Pancreas (tissue), 10 donors: ENCODE measurements at places on chromosomes 1 and 21.

DNA sequence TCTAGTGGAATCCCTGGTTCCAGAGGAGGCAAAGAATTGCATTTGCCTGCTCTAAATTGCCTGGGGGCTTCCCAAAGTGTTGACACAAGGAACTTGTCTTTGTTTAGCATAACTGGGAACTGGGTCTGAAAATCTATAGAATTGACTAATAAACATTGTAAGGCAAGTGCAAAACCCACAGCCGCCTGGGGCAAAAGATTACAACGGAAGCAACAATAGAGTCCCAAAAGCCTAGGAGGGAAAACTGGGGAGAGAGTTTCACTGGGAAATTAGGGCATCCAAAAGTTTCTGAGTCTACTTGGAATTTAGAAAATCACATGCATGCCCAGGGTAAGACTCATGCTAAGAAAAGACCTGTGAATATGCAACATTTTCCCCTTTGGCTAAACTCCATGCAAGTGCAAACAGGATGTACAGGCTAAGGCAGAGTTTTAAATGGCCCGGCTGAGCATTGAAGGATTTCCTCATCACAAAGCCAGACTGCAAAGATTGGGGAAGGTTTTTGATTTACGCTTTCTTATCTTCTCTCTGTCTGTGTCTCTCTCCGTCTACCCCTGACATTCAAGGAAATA, 725.3 kb upstream of the NCAM2 start:
- H3K27me3 ChIP-seq, result no peaks in the 10 kb centered on the region
- no peaks in the 10 kb centered on the region for H3K4me1 ChIP-seq
- H3K27ac ChIP-seq, result no peak overlapping the region
- DNase-seq, result no peak
- no peak overlapping the region for H3K4me3 ChIP-seq

- no peak overlapping the region for H3K4me3 ChIP-seq
- H3K27ac ChIP-seq, result no peak overlapping the region
- H3K4me1 ChIP-seq, result peaks cover 7% of the 10 kb centered on the region
- no peaks in the 10 kb centered on the region for H3K27me3 ChIP-seq
- no peaks in the 10 kb centered on the region for H3K36me3 ChIP-seq
Observed at GRCh38 chr1:16019644-16020277, 1.9 kb upstream of the HSPB7 start.

DNA sequence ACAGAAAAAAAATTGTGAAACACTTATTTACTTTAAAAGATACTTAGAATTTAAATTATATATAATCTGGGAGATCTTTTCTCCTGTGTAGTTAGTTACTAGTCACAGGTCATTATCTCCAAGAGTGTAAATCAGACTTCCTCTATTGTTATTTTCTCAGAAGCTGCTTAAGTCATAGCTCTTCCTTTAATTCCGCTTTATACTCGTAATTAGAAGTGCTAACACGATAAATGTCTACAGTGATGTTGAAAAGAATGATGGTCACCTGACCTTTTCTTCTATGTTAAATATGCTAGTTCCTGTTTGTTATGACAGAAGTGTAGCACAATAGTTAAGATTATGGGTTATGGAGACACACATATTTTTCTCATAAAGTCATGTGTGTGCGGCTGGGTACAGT, 123.6 kb downstream of the TGFB2 start:
- no peak overlapping the region for H3K27ac ChIP-seq
- no peak overlapping the region for H3K4me3 ChIP-seq
- H3K27me3 ChIP-seq, result no peaks in the 10 kb centered on the region
- H3K36me3 ChIP-seq, result no peaks in the 10 kb centered on the region

DNA sequence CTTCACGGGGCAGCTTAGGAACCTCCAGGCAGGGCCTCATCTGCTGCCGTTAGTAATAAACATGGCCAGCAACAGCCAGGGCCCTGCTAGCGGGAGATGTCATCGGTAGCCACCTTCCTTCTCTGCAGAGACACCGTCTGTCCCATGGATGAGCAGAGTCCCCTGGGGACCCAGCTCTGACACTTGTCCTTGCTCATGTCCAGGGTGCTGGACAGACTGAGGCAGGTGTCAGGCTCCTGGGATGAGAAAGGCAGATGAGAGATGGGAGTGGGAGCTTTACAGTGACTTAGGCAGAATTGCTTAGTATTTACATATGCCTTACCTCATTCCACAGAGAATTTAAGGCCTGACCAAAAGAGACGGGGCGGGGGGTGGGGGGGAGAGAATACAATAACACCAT, 25.0 kb downstream of the CAPN2 start:
- DNase-seq, result no peak
- H3K36me3 ChIP-seq, result no peaks in the 10 kb centered on the region
- no peaks in the 10 kb centered on the region for H3K27me3 ChIP-seq
- no peak overlapping the region for H3K4me3 ChIP-seq
- H3K27ac ChIP-seq, result no peak overlapping the region

DNA sequence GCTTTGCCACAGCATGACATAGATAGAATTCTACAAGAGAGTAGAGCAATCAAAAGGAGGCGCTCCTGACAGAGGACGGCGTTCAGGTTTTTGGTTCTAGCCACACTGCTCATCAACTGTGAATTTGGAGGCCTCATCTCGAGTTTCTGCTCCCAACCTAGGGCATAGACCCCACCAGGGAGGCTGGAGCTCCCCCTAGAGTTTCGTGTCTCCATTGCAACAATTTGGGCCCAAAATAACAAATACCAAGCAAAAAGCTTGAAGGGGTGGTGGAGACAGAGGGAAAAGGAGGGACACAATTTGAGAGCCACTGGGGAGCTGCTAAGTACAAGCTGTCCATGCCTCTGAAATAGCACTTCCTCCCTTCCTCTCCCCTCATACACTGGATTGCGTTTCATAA, 297.0 kb downstream of the GPATCH2 start:
- no peak overlapping the region for H3K4me3 ChIP-seq
- H3K36me3 ChIP-seq, result no peaks in the 10 kb centered on the region
- no peaks in the 10 kb centered on the region for H3K4me1 ChIP-seq
- H3K27me3 ChIP-seq, result no peaks in the 10 kb centered on the region
- no peak for DNase-seq

DNA sequence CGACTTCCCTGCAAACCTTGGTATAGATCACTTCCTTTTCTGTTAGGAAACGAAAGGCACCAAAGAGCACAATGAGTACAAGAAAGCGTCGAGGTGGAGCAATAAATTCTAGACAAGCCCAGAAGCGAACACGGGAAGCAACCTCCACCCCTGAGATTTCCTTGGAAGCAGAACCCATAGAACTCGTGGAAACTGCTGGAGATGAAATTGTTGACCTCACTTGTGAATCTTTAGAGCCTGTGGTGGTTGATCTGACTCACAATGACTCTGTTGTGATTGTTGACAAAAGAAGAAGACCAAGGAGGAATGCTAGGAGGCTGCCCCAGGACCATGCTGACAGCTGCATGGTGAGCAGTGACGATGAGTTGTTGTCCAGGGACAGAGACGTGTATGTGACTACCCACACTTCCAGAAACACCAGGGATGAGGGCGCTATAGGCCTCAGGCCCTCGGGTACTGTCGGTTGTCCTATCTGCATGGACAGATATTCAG, 18.5 kb downstream of the FAM89A start:
- H3K4me1 ChIP-seq, result no peaks in the 10 kb centered on the region
- no peak for DNase-seq
- H3K36me3 ChIP-seq, result no peaks in the 10 kb centered on the region

DNA sequence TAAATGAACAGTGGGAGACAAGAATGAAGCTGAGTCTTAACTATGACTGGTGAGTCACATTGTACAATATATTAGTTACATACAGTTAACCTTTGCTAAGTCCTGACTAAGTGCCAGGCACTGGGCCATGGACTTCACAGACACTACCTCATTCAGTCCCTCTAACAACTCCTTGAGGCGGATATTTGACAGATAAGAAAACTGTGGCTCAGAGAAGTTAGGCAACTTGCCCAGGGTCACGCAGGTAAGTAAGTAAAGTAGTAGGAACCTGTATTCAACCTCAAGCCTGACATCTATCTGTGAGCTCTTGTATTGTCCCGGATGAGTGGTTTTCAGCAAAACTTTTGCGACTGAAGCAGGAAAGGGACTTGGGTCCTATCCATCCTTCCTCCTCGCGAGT, 62.1 kb downstream of the GNG12 start:
- no peak overlapping the region for H3K4me3 ChIP-seq
- no peaks in the 10 kb centered on the region for H3K27me3 ChIP-seq
- no peaks in the 10 kb centered on the region for H3K4me1 ChIP-seq
- no peaks in the 10 kb centered on the region for H3K36me3 ChIP-seq

- peaks cover under 1% of the 10 kb centered on the region for H3K36me3 ChIP-seq
- peak; percentile 83 for DNase-seq
- H3K27me3 ChIP-seq, result no peaks in the 10 kb centered on the region
- peak overlapping the region; percentile 98 for H3K27ac ChIP-seq
Observed at GRCh38 chr1:154972517-154973343, 1.8 kb upstream of the CKS1B start.

- H3K27ac ChIP-seq, result no peak overlapping the region
- H3K36me3 ChIP-seq, result no peaks in the 10 kb centered on the region
- H3K27me3 ChIP-seq, result no peaks in the 10 kb centered on the region
- no peak overlapping the region for H3K4me3 ChIP-seq
Observed at GRCh38 chr1:64601207-64601606, 131.3 kb downstream of the CACHD1 start.

- no peak overlapping the region for H3K4me3 ChIP-seq
- DNase-seq, result no peak
- H3K27ac ChIP-seq, result no peak overlapping the region
- no peaks in the 10 kb centered on the region for H3K36me3 ChIP-seq
- H3K4me1 ChIP-seq, result peaks cover 11% of the 10 kb centered on the region
- H3K27me3 ChIP-seq, result no peaks in the 10 kb centered on the region
Observed at GRCh38 chr1:173997791-173998190, 24.4 kb downstream of the RC3H1 start.

DNA sequence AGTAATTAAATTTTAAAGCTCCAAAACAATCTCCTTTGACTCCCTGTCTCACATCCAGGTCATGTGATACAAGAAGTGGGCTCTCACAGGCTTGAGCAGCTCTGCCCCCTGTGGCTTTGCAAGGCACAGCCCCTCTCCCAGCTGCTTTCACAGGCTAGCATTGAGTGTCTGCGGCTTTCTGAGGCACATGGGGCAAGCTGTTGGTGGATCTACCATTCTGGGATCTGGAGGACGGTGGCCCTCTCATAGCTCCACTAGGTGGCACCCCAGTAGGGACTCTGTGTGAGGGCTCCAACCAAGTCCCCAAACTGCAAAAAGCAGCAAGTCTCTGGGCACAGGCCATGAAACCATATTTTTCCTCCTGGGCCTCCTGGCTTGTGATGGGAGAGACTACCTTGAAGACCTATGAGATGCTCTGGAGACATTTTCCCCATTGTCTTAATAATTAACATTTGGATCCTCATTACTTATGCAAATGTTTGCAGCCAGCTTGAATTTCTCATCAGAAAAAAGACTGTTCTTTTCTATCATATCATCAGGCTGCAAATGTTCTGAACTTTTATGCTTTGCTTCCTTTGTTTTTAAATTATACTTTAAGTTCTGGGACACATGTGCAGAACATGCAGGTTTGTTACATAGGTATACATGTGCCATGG, 554.1 kb upstream of the OLFM3 start:
- DNase-seq, result no peak
- no peak overlapping the region for H3K27ac ChIP-seq
- H3K4me3 ChIP-seq, result no peak overlapping the region
- no peaks in the 10 kb centered on the region for H3K36me3 ChIP-seq

- no peaks in the 10 kb centered on the region for H3K27me3 ChIP-seq
- H3K4me1 ChIP-seq, result no peaks in the 10 kb centered on the region
- no peak overlapping the region for H3K4me3 ChIP-seq
- DNase-seq, result no peak
Observed at GRCh38 chr1:167805041-167805556, 83.3 kb downstream of the MPZL1 start.

- H3K27ac ChIP-seq, result no peak overlapping the region
- no peak overlapping the region for H3K4me3 ChIP-seq
- no peak for DNase-seq
- no peaks in the 10 kb centered on the region for H3K36me3 ChIP-seq
- H3K27me3 ChIP-seq, result no peaks in the 10 kb centered on the region
- H3K4me1 ChIP-seq, result peaks cover 1% of the 10 kb centered on the region
Observed at GRCh38 chr1:173117108-173117633, 66.4 kb upstream of the TNFSF18 start.

DNA sequence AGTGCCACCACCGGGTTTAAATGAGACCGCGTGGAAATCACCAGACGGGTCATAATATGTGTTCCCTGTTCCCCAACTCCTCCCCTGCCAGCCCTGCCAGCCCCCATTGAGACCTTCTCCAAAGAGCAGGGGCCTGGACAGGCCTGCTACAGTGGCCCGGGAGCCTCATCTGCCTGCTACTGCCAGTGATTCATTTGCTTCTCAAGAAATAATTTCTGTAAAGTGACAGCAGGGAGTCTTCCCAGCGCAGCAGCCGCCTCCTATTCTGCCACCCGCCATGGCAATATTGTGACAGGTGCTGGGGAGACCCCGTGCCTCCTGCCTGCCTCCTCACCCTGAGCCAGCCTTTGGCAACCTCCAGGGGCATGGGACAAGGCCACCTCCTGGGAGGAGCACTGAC, 8.9 kb downstream of the IFFO2 start:
- H3K27me3 ChIP-seq, result no peaks in the 10 kb centered on the region
- no peak for DNase-seq
- H3K36me3 ChIP-seq, result peaks cover 2% of the 10 kb centered on the region
- no peak overlapping the region for H3K4me3 ChIP-seq

- H3K27ac ChIP-seq, result no peak overlapping the region
- no peak for DNase-seq
- no peaks in the 10 kb centered on the region for H3K4me1 ChIP-seq
- no peaks in the 10 kb centered on the region for H3K36me3 ChIP-seq
- no peak overlapping the region for H3K4me3 ChIP-seq
Observed at GRCh38 chr1:51717842-51718241, 101.0 kb downstream of the OSBPL9 start.

GRCh38 chr1:212946872-212947271, 3.5 kb upstream of the VASH2 start:
- no peaks in the 10 kb centered on the region for H3K36me3 ChIP-seq
- no peaks in the 10 kb centered on the region for H3K4me1 ChIP-seq
- DNase-seq, result no peak
- no peak overlapping the region for H3K27ac ChIP-seq
- H3K27me3 ChIP-seq, result no peaks in the 10 kb centered on the region

DNA sequence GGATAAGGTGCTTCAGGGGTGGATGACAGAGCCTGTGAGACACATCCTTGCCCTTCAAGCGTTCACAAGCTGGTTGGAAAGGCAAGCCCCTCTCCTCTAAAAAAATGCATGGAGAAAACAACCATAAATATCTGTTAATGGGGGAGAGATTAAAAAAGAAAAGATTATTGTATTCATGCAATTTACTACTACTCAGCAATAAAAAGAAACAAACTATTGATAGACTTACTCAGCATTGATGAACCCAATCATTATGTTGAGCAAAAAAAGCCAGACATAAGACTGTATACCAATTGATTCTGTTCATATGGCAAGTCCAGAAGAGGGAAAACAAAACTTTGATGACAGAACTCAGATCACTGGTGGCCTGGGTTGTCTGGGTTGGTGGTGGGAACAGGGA, 138.7 kb upstream of the IRF2BP2 start:
- H3K27me3 ChIP-seq, result no peaks in the 10 kb centered on the region
- no peak overlapping the region for H3K4me3 ChIP-seq
- no peak overlapping the region for H3K27ac ChIP-seq
- H3K36me3 ChIP-seq, result no peaks in the 10 kb centered on the region
- no peak for DNase-seq
- H3K4me1 ChIP-seq, result peaks cover 22% of the 10 kb centered on the region

GRCh38 chr1:19367584-19368041, 55.5 kb downstream of the SLC66A1 start:
- DNase-seq, result no peak
- no peaks in the 10 kb centered on the region for H3K27me3 ChIP-seq
- no peaks in the 10 kb centered on the region for H3K36me3 ChIP-seq
- H3K4me1 ChIP-seq, result no peaks in the 10 kb centered on the region
- H3K4me3 ChIP-seq, result no peak overlapping the region
